ENCODE measurements at places on chromosomes 12 and 14. TPM values are rescaled to one million over a fixed set of nuclear protein-coding genes. Genes with fewer than 3 reads are reported as not detected.

DNA sequence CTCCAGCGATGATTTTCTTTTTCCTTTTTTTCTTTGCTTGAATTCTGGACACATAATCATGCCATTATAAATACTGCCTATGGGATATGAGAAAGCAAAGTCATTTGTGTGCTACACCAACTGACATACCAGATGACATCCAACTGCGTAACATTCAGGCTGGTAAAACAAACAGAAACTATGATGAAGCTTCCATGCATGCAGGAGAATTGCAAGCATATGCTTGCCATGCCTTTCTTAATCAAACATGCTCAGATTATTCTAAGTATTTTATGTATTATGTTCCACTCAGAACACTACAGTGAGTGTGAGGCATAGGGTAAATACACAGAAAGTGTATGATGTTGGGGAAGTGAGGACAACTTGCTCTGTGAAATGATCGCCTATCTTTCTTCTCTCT lies 97.4 kb downstream of the C12orf50 start:
- no peak for DNase-seq

GRCh38 chr12:4569261-4569660 lies 7.3 kb downstream of the DYRK4 start:
- no peak for DNase-seq

DNA sequence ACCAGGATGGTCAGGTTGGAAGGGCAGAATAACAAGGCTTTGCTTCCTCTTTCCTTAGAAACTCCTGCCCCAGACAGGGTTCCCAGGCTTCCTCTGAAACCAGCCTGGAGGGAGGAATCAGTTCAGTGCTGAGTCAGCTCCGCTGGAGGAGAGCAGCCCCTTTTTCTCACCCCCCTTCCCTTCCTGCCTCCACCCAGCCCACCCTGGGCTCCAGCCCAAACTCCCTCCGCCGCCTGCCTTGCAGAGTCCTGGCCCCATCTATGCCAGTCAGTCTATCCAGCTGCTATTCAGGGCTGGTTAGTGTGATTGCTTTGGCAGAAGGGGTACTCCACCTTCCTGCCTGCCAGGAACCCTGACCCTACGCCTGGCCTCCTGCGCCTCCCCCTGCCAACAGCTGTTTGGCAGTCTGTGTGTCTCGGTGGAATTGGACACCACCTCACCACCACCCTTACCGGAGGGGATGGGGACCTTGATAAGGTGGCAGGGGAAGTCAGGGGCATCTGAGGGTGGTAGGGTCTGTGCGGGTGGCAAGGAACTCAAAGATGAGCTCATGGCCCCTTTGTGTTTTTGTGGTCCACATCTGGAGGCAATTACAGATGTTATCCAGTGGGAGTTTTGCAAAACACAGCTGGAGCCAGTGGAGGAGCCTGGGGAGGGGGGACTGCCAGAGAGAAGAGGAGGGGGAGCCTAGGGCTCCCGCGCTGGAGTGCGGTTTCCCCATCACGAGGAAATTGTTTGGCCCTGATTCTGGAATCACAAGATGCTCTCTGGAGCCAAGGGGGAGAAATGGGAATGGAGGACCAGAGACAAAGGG lies 12.2 kb downstream of the MMP14 start:
- peak; percentile 94 for DNase-seq

DNA sequence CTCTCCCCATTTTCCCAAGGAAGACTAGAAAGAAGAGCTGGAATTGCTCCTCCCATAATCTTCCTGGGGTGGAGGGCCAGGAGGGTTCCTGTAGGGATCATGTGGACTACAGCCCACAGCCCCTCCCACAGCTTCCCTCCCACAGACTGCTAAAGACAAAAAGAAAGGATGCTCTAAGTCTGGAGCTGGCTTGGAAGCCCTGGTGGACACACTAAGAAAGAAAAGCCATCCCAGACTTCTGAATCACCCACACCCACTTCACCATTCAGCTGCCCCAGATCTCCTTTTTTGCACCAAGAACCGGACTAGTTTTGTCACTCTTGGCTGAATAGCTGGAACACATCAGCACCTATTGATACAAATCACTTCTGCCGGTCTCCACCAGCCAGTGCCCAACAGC lies 56.8 kb upstream of the PLXNC1 start:
- DNase-seq = no peak

The PTPRO gene
- total RNA-seq = not detected

GRCh38 chr14:71361336-71361735 lies 454.1 kb downstream of the PCNX1 start:
- DNase-seq = no peak

DNA sequence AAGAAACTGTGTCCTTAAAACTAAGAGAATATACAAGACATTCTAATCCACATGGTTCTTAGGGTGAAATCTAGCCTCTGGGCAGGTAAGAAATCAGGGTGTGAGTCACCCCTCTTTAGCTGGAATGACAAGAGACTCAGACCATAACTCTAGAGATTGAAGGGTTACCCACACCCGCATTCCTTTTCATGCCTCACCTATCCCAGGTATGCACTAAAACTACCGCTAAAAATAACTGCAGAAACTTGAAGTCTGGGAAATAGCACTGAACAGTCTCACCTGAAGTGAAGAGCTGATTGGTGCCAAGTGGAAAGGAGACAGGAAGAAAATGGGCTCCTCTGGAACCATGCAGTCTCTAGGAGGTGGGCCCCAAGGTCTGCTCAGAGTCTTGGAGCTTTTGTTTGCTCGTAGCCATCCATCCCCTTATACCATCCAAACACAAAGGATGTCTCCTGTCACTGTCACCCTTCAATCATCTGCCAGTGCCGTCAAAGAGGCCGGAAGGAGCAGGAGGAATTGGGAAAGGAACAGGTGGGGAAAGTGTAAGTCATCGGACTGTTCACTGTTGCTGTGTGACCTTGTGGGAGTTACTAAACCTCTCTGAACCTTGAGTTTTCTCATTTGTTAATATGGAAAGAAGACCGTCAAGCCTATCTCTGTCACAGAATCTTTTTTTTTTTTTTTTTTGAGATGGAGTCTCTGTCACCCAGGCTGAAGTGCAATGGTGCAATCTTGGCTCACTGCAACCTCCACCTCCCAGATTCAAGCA lies 22.4 kb downstream of the DDX47 start:
- DNase-seq = peak; percentile 72
